HL-60 (cell line): ENCODE measurements at places on chromosomes 7 and 10.
A peak's percentile ranks its signal among the peaks of the same experiment; 100 is the strongest.

DNA sequence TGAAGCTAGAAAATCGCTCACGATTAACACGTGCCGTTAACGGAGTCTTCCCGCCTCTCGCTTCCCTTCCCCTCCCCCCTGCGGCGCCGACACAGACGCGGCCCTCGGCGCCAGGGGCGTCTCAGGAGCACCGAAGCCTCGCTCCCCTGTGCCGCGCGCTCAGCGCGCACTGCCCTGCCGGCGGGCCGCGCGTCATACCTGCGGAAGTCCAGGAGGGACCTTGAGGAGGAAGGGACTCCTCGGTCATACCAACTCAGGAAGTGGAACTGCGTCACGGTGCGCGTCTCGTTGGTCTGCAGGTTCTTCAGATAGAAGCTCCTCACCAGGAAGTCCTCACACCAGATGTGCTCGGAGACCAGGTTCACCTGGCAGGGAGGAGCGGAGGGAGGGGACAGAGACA, 239.6 kb downstream of the DNAJB6 start:
- peak; percentile 46 for DNase-seq

GRCh38 chr7:78141522-78142281, 343.1 kb downstream of the PHTF2 start:
- DNase-seq: no peak

DNA sequence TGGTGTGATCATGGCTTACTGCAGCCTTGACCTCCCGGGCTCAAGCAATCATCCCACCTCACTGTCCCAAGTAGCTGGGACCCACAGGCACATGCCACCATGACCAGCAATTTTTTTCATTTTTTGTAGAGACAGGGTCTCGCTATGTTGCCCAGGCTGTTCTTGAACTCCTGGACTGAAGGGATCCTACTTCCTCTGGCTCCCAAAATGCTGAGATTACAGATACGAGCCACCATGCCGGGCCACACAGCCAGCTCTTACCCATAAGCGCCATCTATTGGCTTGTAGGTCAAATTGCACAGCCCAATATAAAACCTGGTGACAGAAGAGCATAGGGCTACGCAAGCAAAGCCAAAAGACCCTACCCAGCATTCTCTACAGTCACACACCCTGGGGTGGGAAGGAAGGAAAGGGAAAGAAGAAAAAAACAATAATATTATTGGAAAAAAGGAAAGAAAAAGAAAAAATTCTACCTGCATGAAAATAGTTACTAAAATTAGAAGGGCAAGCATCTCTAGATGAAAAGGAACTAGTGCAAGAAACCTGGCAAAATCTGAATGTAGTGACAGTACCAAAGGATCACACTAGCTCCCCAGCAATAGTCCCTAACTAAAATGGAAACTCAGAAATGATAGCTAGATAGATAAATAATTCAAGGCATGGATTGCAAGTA, 29.4 kb upstream of the AMPH start:
- DNase-seq: peak; percentile 16

GRCh38 chr10:51620131-51620530, 79.3 kb downstream of the CSTF2T start:
- no peak for DNase-seq

GRCh38 chr10:79353000-79353406, 5.7 kb downstream of the PPIF start:
- DNase-seq: no peak

- no peak for DNase-seq
Observed at GRCh38 chr10:123930340-123931001, 38.9 kb upstream of the CPXM2 start.

DNA sequence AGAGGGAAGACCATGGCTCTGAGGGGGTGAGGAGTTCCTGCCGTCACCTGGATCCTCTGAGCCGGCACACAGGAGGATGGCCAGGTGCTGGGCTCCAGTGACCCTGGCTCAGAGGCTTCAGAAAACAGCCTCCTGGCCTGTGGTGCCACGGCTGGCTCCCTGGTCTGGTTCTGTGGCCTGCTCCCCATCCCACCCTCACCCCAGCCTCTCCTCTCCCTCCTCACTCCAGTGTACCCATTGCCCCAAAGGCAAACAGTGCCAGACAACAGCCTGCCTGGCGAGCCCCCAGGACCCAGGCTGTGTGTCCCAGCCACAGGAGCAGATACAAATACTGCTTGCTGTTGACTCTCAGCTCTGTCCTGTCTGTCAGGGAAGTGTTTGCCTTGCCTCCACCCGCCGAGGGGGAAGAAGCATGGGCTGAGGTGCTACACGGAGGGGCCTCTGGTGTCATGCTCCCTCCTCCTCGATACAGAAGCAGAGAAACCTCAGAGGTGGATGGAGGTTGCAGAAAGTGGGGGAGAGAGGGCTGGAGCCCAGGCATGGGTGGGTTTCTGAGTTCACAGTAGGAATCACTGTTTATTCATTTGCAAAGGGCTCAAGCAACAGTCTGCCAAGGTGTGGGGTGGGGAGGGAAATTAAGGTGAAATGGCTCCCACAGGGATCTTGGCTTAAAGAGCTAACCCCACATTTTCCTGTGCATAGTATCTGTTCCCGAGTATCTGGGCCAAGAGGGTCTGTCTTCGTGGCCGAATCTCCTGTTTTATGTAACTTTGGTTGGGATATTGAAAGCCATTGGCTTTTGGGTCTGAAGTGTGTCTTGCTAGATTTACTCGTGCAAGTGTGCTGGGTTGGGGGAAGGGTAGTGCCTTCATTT, 5.5 kb downstream of the ADRA2A start:
- no peak for DNase-seq

- DNase-seq: no peak
Observed at GRCh38 chr10:33260403-33261149, 73.9 kb downstream of the NRP1 start.

- DNase-seq: peak; percentile 13
Observed at GRCh38 chr10:122565766-122566206, 5.2 kb downstream of the DMBT1 start.

- DNase-seq: no peak
Observed at GRCh38 chr7:111090846-111091245, at the start of gene LRRN3. Gene LRRN3, plus strand, starts transcription at chr7:111091127. Its CDS starts 31,646 bp downstream, at chr7:111122773.

DNA sequence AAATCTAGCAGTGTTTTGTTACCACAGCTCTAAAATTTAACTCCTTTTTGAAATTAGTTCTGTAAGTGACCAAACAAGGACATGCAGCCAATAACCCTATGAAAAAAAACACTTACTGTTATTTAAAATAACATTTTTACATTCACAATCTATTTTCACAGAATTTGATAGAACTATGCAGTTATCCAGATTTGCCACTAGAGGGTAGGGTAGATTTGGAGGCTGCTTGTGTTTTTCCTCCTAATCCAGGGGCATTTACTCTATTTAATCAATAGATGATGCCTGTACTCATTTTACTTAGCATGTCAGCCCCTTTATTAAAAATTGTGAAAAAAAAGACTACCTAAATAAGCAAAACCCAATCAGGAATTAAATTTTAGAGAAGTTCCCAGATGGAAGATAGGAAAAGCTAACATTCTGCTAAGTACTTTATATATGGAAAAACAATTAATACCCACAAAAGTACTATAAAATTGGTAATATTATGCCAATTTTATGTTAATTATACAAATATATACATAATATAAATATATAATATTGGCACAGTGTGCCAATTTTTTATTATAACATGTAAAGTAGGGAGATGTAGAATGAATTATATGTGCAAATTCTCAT, 18.1 kb upstream of the LIPK start:
- no peak for DNase-seq

DNA sequence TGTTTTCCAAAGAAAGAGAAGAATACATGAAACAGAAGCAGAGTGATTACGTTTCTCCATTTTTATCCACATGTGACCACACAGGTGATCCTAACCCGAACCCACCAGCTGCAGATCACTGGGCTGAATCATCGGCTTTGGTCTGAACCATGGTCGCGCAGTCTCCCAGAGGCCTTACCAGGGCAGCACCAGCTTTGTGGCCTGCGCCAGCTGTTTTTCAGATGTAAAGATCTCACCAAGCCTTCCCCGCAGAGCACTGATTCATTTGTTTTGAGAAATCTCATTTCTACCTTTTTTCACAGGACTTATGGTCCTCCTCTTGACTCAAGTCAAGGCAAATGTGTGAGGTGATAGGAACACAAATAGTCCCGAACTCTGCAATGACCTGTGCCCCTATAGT, 207.0 kb upstream of the PPP2R2D start:
- no peak for DNase-seq

GRCh38 chr7:117171106-117171505, 151.8 kb downstream of the WNT2 start:
- DNase-seq: no peak

GRCh38 chr10:21737106-21737505, 203.1 kb downstream of the MLLT10 start:
- no peak for DNase-seq

DNA sequence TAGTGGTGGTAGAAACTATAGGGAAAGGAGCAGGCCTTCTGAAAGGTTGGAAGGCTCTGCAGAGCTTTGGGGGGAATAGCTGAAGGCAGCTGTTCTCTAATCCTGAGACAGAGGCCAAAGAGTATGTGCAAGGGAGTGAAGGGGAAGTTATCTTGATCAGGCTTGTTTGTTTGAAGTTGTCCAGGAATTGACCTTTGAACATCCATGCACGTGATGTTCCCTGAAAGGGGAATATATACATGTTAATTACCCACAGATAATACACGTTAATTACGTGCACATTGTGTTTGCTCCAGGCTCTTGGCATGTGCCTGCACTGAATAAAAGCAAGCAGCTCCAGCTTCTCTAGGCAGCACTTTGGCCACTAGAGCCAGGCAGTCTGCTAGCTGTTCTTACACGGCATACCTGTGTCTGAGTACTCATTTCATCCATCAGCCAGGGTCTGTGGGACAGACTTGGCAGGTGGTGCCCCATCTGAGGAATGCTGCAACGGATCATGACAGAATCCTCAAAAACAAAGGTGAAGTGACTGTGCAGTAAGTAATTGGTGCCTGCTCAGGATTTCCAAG, 18.0 kb upstream of the STARD3NL start:
- DNase-seq: no peak

DNA sequence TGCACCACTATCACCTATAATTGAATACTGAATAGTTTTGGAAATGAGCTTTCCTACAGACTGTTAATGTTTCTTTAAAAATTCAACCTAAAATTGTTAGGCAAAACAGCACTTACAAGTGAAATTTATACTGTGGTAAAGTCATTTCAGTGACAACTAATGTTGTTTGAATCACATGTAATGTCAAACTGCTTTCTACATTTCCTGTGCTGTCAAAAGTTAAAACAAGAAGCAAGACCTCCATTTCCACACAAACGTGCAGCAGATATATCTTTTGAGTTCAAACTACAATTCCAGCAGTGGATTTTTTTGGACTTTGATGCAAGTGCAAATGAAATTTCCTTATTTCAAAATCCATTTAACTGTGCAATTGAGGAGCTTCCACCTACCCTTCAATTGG, 199.8 kb downstream of the RNLS start:
- peak; percentile 30 for DNase-seq

DNA sequence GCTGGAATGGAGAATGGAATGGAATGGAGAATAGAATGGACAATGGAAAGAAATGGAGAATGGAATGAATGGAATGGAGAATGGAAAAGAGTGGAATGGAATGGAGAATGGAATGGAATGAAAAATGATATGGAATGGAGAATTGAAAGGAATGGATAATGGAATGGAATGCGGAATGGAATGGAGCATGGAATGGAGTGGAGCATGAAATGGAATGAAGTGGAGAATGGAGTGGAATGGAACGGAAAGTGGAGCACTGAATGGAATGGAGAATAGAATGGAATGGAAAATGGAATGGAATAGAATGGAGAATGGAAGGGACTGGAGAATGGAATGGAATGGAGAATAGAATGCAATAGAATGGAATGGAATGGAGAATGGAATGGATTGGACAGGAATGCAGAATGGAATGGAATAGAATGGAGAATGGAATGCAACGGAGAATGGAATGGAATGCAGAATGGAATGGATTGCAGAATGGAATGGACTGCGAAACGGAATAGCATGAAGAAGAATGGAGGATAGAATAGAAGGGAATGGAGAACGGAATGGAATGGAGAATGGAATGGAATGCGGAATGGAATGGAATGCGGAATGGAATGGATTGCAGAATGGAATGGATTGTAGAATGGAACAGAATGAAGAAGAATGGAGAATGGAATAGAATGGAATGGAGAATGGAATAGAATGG, 89.4 kb downstream of the NSUN6 start:
- no peak for DNase-seq

DNA sequence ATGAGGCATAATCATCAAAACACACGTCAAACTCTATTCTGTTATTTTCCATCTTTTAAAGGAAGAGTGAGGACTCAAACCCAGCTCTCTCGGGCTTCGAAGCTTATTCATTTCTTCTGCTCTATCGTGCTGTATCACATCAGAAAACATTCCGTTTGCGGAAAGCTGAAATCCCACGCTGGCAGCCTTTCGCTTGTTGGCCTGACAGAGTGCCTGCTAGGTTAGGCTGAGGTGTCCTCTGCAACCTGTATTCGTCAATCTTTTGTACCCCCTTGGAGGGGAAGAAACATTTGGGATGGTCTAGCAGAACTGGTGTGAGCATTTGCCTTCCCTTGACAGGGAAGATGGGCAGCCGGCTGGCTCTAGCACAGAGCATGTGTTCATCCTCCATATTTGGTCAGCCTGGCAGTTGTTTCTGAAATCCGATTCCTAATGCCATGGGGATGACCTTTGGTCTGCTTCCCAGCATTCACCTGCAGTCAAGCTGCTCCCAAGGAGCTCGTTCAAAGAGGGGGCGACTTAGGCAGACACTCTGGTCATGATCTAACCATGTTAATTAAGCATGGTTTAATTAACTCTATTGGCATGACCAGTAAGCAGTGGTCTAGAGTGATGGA, 55.2 kb downstream of the TACC2 start:
- no peak for DNase-seq

- DNase-seq: no peak
Observed at GRCh38 chr10:716821-717220, 27.4 kb upstream of the DIP2C start.

- DNase-seq: no peak
Observed at GRCh38 chr7:89002981-89003956, 207.7 kb upstream of the TEX47 start.

DNA sequence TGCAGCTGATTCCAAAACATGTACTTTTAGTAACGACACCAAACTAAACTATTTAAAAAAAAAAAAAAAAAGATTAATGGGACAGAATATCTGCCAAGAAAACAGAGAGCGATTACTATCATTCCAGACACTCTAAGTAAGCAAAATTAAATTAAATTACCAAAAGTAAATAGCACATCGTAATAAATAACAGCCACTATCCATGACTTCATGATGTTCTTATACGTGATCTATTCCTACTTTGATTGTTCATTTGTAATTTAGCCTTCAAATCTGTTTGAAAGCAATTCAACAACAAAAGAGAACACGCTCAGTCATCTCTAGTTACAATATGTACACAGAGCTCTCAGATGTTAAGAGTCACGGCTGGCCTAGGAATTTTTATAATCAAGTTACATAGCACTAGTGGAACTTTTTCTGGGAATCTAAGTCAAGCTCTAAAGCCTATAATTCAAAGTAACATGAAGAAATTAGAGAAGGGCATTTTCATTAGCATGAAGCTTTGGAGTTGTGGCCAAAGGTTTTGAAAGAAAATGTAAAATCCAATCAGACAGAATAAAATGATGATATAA, 241.7 kb upstream of the NEBL start:
- DNase-seq: no peak
